Sciatic nerve (tissue), 2 donors: ENCODE measurements at places on chromosomes 13 and 19. TPM values are rescaled to one million over a fixed set of nuclear protein-coding genes. Genes with fewer than 3 reads are reported as not detected.

ZNF497 gene
- total RNA-seq, result 2.0 TPM

GJB2 gene
- total RNA-seq, result 6.4 TPM

DNA sequence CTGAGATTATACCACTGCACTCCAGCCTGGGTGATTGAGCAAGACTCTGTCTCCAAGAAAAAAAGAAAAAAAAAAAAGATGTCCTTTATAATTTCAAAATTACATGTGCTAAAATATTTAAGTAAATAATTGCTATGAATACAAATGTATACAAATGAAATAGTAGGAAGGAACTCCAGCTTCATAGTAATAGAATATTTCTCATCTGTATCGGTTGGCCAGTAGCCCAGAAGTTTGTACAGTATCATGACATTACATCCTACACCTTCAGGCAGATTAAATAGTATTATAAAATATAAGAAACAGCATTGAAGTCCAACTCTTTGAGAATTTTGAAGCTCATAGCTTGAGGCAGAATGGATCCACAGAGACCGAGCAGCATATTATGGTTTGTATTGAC is 36.5 kb upstream of the CLDN10 start:
- no peak for DNase-seq

- DNase-seq, result peak; percentile 80
These were observed 225.2 kb downstream of the FOXO1 start for GRCh38 chr13:40440990-40441820.

PSG2 gene
- not detected for total RNA-seq

DHDH gene
- total RNA-seq, result 1.1 TPM

- DNase-seq, result no peak
These were observed 23.1 kb downstream of the FNDC3A start for GRCh38 chr13:48998641-48999292.

KIR3DL1 gene
- not detected for total RNA-seq

- no peak for DNase-seq
These were observed 19.8 kb downstream of the ADPRHL1 start for GRCh38 chr13:113433391-113433916.

- DNase-seq, result no peak
These were observed 16.3 kb upstream of the GSX1 start for GRCh38 chr13:27775943-27776342.

DNA sequence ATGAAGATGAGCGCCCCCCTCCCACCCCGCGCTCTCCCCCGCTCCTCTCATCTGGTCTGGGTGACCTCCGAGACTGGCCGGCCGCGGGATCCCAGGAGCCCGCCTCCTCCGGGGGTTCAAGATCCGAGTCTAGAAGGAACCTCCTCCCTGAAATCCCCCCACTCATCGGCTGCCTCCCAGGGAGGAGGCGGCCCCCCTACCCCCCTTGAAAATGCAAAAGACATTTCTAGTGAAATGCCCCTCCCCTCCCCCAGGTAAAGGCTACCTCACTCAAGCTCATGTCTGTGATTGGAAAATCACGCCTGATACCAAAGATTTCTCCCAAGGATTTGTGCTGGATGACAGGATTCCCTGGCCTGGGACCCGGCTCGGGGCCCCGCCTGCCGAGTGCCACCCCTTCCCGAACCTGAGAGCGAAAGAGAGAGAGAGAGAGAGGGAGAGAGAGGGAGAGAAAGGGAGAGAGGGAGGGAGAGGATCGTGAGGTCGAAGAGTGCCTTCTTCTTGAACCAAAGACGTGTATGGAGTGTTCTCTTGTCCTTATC is 23.4 kb downstream of the ONECUT3 start:
- no peak for DNase-seq

GRCh38 chr19:41883463-41883820 is 458 bp downstream of the ARHGEF1 start:
- DNase-seq, result no peak
